ENCODE measurements at places on chromosomes 3 and 15.

- no peak for DNase-seq
These were observed 53.0 kb downstream of the ATP10A start for GRCh38 chr15:25810154-25810553.

DNA sequence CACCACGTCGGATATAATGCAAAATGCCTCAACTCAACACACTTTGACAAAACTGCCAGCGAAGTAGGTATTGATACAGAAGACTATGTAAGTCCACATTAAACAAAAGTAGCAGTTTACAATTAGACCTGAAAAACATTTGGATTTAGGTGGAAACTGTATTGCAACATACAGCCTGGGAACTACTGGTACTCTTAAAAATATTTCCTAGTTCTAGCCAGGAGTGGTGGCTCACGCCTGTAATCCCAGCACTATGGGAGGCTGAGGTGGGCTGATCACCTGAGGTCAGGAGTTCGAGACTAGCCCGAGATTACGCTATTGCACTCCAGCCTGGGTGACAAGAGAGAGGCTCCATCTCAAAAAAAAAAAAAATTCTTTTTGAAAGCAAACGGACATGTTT lies 246.2 kb downstream of the ZBTB20 start:
- no peak for DNase-seq

DNA sequence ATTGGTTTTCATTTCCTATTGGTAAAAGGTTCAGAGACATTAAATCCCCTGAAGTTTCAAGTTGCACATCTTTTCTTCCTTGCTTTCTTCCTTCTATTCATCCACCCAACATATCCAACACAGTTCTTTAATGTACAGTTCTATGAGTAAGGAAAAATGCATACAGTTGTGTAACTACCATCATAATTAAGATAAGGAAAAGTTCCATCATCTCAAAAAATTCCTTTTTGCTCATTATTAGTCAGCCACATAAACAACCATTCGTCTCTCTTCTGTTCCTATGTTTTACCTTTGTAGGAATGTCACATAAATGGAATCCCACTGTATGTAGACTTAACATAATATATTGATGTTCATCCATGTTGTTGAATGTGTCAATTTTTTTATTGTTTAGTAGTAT lies 211.1 kb upstream of the ADAMTS9 start:
- no peak for DNase-seq

DNA sequence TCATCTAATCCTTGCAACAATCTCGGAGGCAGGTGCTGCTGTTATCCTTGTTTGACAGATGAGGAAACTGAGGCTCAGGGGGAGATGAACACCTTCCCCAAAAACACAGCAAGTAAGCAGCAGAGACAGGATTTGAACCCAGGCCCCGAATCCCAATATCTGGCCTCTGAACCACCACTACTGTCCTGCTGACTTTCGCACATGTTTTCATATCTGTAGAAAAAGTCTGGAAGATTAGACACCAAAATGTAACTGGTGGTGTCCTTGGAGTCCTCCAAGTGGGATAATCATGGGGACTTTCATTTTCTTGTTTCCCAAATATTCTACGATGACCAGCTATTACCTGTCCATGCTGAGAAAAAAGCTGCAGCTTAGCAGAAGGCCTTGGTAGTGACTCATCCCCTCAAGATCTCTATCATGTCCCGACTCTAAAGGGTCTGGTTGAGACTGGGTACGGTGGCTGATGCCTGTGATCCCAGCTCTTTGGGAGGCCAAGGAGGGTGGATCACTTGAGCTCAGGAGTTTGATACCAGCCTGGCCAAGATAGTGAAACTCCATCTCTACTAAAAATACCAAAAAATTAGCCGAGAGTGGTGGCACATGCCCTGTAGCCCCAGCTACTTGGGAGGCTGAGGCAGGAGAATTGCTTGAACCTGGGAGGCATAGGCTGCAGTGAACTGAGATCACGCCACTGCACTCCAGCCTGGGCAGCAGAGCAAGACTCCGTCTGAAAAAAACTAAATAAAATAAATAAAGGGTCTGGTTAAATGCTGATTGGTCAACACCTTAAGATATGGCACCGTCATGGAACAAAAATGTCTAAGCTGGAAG lies 8.6 kb downstream of the IRAK2 start:
- no peak for DNase-seq

DNA sequence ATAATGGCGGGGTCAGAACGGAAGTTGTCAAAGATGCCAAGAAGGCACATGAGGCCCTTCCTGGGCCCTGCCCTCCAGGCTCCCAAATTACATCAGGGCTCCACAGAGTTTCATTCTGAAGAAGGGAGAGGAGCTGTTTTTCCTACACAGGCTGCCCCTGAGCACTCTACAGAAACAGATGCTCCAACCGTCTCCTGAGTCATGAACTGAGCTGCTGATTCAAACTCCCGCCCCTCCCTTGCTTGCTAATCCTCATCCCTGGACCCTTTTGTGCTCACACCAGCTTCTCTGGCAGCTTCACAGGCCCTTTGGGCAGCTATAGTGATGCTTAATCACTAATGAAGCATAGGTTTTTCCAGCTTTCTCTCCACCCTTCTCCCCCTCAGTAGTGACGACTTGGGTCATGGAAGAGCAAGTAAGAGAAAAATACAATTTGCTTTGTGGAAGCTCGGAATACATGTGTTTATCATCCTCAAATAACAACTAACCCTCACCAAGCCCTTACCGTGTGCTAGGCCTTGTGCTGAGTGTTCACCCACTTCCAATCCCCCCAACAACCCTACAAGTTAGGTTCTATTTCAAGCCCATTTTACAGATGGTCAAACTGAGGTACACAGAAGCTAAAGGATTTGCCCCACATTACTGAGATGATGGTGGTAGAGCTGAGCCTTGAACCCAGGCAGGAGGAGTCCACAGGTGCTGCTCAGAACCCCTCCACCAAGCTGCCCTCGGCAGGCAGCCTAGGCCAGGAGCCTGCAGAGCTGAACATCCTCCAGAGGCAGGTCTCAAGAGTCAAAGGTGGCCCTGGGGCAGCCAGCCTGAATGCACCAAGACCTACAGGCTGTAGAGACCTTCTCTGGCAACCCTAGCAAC lies 21.9 kb downstream of the MEGF11 start:
- no peak for DNase-seq

DNA sequence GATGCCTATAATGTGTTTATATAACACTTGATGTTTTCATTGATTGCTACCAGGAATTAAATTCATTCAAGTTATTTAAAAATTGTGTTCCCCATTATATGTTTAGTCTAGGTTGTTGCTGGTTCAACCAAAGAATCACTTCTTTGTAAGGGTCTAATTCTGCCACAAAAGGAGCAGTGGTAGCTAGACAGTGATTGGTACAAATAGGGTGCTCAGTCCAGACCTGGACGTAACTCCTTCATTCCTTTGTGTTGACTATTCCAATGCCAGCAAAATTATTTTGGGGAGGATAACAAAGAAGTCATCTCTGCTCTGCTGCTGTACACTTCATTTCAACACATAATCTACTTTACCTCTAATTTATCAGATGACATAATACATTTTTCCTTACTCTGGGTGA lies 1.2 kb downstream of the CHMP2B start:
- DNase-seq: no peak

GRCh38 chr15:40043927-40044716 lies 5.1 kb upstream of the SRP14 start:
- peak; percentile 62 for DNase-seq

GRCh38 chr3:152491922-152492321 lies 223.2 kb downstream of the MBNL1 start:
- no peak for DNase-seq

DNA sequence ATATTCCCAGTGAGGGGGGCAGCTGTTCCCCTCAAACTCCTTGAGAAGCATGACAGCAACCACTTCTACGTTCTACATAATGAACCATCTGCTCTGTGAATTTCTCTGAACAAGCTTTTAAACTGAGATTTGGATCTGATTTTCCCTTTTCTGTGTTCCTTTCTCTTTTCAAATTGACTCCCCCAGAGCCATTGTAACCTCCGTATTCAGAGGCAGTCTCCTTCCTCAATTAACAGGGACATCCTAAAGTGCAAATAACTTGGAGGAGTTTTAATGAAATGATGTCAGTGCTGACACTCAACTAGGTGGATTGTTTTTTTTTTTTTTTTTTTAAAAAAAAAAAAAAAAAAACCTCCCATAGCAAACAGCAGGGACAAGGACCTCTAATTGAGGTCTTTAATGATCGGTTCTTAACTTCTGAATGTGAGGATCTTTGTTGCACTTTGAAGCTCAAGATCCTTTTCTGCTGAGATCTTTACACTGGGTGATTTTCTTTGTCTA lies 48.8 kb downstream of the ADAMTS9 start:
- no peak for DNase-seq

DNA sequence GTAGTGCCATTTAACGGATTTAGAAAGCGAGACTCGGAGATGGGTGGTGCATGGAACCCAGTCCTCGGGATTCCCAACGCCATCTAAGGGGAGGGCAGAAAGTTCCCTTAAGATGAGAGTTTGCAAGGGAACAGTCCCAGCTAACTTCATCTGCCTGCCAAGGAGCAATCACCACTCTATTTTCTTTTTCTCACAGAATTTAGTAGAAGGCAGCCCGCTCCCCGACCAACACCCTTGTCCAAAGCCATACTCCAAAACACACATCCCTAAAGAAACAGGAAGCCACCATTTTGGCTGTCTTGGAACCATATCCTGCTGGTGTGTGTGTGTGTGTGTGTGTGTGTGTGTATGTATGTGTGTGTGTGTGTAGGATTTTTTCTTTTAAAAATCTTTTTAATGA lies 7.1 kb upstream of the FGD5 start:
- DNase-seq: no peak

Measured in coronary artery (tissue), 2 donors.